ENCODE measurements at places on chromosomes 16 and 17. TPM values are rescaled to one million over a fixed set of nuclear protein-coding genes. Genes with fewer than 3 reads are reported as not detected.

- no peaks in the 10 kb centered on the region for H3K36me3 ChIP-seq
- H3K27me3 ChIP-seq = no peaks in the 10 kb centered on the region
- no peak for DNase-seq
- H3K4me1 ChIP-seq = peaks cover 3% of the 10 kb centered on the region
- no peak overlapping the region for H3K27ac ChIP-seq
Measured at GRCh38 chr17:9266031-9266680, 244.8 kb downstream of the NTN1 start.

DNA sequence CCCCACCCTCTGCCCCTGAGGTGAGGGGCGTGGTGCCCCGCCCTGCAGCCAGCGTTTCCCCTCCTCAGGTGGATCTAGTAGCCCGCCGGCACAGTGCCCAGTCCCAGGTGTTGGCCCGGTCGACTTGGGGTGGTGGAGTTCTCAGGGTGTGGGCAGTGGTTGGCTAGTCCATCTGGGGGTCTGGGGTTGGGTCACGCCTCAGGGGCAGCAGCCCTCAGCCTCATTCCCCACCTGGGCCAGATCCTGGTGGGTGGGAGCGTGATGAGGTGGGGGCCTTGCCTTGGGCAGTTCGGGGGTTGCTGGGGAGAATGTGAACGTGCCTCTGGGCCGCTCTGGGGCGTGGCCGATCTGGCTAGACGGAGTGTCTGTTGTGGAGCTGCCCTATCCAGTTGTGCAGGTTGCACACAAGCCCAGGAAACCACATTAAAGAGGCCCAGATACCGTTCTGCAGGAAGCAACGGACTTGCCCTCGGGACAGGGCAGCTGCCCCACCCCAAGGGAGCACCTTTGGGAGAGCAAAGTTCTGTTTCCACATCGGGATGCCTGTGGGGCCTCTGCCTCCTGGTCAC, 32.0 kb downstream of the GSE1 start:
- H3K4me1 ChIP-seq = peaks cover 38% of the 10 kb centered on the region
- peaks cover 13% of the 10 kb centered on the region for H3K36me3 ChIP-seq
- H3K27ac ChIP-seq = no peak overlapping the region
- no peak for DNase-seq
- no peaks in the 10 kb centered on the region for H3K27me3 ChIP-seq

DNA sequence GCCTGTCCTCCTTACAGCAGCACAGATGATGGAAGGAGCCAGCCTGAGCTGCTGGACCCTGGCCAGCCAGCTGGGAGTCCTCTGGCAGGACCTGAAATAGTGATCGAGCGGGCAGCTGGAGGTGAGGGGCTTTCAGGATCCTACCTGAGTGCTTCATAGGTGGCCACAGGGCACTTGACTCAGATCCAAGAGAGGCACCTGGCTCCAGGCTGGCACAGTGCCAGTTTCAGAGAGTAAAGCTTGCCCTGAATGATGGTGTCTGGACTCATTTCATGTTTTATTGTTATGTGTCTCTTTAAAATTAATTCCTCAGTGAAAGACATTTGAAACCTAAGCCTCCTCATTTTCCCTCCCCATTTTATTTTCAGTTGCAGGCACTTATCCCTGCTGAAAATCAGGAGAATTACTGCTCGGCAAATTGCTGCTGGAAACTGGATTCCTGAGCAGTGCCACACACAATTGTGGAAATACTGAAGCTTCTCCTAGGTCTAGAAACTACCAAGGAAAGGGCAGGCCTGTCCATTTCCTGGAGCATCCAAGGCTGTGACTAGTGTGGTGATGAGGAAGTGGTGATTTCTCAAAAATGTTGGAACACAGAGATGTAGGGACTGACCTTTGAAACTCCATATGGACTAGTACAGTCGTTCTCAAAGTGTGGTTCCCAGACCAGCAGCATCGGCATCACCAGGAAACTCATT, 16.1 kb upstream of the ADAMTS18 start:
- no peak overlapping the region for H3K4me3 ChIP-seq
- no peak overlapping the region for H3K27ac ChIP-seq
- no peaks in the 10 kb centered on the region for H3K36me3 ChIP-seq
- H3K27me3 ChIP-seq = no peaks in the 10 kb centered on the region
- no peaks in the 10 kb centered on the region for H3K4me1 ChIP-seq
- no peak for DNase-seq

GRCh38 chr17:81049372-81049911, 14.5 kb downstream of the BAIAP2 start:
- H3K4me1 ChIP-seq = peaks cover 77% of the 10 kb centered on the region
- H3K27me3 ChIP-seq = no peaks in the 10 kb centered on the region
- DNase-seq = no peak
- no peak overlapping the region for H3K4me3 ChIP-seq
- H3K36me3 ChIP-seq = no peaks in the 10 kb centered on the region
- H3K27ac ChIP-seq = peak overlapping the region; percentile 46

GRCh38 chr16:79163691-79164387, 436.7 kb downstream of the MAF start:
- no peak overlapping the region for H3K4me3 ChIP-seq
- no peaks in the 10 kb centered on the region for H3K27me3 ChIP-seq
- DNase-seq = no peak
- no peaks in the 10 kb centered on the region for H3K36me3 ChIP-seq
- no peaks in the 10 kb centered on the region for H3K4me1 ChIP-seq

- H3K4me1 ChIP-seq = no peaks in the 10 kb centered on the region
- H3K27me3 ChIP-seq = no peaks in the 10 kb centered on the region
- H3K4me3 ChIP-seq = no peak overlapping the region
- H3K27ac ChIP-seq = no peak overlapping the region
- H3K36me3 ChIP-seq = no peaks in the 10 kb centered on the region
Measured at GRCh38 chr16:85991425-85991824, 92.5 kb downstream of the IRF8 start.

GRCh38 chr17:66995944-66996343, 31.4 kb downstream of the CACNG4 start:
- H3K4me1 ChIP-seq = no peaks in the 10 kb centered on the region
- H3K27ac ChIP-seq = no peak overlapping the region
- H3K36me3 ChIP-seq = no peaks in the 10 kb centered on the region
- no peak overlapping the region for H3K4me3 ChIP-seq
- DNase-seq = no peak

Gene ABCC6
- 0.44 TPM for total RNA-seq

Gene PGS1
- 14.2 TPM for total RNA-seq

Gene AANAT
- total RNA-seq = not detected

Gene SULT1A1
- total RNA-seq = 20.6 TPM

All from heart left ventricle (tissue), 16 donors.